Activated T-helper 1 cell treated with anti-CD3 and anti-CD28 coated beads, Interleukin-2, amount 50 U/mL, for 16 hours (primary cell): ENCODE measurements at places on chromosomes 3 and 15.

DNA sequence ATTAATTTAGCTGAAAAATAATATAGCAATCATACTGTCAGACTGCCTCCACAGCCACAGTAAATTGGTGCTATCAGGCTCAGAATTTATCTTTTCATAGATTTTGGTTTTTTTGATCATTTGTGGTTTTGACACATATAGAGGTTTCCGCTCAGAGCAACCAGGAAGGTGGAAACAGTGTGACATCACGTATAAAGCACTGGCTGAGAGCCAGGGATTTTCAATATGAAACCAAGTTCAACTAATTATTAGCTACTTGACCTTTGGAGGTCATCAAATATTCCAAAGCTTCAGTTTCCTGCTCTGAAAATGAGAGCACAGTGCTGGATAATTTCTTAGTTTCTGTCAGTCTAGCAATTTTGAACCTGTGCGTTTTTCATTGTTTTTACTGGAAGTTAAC is 433.8 kb upstream of the SUCLG2 start:
- DNase-seq: no peak

DNA sequence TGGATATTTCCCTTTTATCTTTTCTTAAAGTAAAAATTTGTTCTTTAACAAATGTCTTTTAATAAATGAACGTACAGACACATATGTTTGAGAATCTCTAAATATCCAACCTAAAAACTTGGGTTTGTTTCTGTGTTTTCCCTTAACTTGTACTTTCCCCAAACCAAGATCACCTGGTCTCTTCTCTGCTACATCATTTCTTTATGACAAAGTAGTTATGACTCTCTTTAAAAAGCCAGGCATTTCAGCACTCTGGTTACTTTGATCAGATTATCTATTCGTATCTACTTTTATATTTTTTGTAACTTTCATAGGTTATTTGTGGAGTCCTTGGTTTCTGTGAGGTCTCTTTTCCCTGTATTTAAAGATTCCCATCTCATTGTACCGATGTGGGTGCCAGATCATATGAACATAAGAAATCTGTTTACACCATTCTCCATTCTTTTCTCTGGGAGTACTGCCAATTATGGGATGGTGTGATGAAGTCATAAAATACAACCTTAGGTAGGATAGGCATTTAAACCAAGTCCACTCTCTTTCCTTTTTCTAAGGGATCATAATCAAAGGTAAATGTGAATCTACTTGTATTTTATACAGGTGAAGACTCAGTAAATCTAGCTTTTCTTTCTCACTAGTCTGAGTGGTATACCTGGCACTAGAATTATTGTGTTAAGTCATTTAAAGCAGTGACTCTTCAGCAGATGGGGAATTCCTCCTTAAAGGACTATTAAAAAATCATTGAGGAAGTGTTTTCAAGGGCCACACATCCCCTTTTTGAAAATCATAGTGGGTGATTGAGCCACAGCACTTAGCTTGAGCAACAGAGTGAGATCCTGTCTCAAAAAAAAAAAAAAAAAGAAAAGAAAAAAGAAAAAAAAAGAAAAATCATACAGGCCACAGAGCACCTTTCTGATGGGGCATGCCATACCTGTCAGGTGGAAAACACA is 12.4 kb upstream of the NFKBIZ start:
- no peak for DNase-seq

- DNase-seq: no peak
These were observed 8.6 kb upstream of the CERS3 start for GRCh38 chr15:100537331-100537730.

DNA sequence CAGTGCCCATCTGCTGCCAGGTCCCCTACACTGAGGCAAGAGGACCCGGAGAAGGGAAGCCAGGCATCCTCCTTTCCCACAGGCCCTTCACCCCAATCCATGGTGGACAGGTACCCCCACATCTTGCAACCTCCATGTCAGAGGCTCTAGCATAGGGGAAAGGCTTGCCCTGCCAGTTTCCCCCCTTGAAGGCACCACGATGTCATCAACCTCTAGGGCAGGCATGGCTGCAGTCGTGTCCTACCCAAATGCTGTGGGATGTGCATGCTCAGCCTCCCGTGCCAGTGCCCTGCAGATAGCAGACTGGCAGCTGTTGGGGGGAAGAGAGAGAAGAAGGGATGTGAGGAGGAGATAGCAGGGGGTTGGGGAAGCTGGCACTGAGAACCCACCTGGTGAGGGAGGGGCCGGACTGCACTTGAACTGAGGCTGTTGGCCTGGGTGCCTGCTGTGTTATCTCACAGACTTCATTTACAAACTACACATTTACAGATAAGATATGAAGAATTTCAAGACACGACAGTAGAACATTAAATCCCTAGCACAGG is 197.5 kb downstream of the ADAMTS9 start:
- DNase-seq: no peak

DNA sequence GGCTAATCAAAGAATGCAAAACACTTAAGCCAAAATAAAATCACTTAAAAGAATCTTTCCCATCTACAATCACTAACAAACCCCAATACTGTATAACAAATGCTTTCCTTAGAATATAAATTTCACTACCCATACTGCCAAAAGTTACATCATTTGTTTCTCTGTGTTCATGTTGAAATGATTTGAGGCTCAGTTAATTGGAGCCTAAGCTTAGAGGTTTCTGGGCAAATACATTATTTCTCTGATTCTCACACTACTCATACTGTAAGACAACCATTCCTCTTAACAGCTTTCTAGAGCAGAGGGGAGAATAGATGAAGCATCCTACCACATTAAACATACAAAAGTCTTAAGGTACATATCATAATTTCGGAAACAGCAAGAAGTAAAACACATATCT is 2.1 kb downstream of the RIOX2 start:
- no peak for DNase-seq

- DNase-seq: no peak
These were observed 554.1 kb downstream of the GOLGA6L6 start for GRCh38 chr15:19987389-19988048.

GRCh38 chr15:74374648-74375302 is 7.3 kb upstream of the CYP11A1 start:
- no peak for DNase-seq

DNA sequence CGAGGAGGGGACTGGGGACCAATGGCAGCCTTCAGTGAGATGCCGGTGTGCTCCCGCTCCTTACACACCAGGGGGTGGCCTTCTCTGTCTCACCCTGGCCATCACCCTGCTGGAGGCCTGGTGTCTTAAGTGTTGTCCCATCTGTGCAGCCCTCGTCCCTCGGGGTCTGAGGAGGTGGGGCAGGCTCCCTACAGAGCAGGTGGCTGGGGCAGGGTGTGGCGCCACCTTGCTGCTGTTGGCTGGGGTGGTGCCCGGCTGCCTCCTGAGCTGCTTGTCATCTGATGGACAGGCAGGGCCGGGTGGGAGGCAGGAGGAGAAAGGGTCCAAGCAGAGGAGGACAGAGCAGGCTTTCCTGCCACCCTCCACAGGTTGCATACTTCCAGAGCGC is 25.9 kb downstream of the PTPN23 start:
- DNase-seq: no peak
